Activated naive CD8-positive, alpha-beta T cell treated with anti-CD3 and anti-CD28 coated beads, Interleukin-2, amount 50 U/mL, for 24 hours (primary cell): ENCODE measurements at places on chromosomes 7 and 10.

DNA sequence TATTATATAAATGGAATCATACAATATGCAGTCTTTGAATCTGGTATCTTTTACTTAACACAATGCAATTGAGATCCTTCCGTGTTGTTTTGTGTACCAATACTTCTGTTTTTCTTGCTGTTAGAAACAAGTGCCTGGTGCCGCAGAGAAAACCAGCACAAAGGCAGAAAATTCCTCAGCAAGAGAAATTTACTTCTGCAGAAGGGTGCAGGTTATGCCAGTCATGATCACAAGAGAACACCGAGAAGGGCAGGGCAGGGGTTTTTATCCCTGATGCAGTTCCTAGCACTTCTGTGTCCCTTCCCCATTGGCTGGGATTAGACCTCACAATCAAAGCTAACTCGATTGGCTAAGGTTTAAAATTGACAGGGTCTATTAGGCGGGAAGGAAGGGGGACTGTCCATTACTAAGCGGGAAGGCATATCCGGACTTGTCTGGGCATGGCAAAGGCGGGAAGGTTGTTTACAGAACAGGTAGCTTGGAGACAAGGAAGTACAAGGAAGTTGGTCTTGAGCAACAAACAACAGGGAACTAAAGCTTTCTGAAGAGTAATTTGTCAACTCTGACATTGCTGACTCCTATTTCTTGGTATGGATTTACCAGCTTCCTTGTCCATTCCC is 2.4 kb upstream of the ZNF33B start:
- DNase-seq: no peak
- H3K4me3 ChIP-seq: no peak overlapping the region
- no peak overlapping the region for H3K27ac ChIP-seq
- H3K36me3 ChIP-seq: peaks cover 3% of the 10 kb centered on the region
- peaks cover 21% of the 10 kb centered on the region for H3K4me1 ChIP-seq

DNA sequence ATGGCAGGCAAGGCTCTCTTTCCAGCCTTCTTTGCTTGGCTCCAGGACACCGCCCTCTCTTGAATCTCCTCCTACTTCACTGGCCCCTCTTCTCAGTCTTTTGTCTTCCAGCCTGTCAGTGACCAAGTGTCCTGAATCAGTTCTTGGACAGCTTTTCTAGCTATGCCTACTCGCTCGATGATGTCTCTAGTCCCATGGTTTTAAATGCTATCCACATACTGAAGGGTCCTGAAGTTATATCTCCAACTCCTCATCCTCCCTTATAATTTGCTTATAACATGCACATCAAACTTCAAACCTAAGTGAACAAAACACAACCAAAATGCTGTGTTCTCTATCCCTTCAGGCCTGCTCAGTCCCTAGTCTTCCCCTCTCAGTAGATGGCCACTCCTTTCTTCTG is 5.0 kb upstream of the GOLGA7B start:
- no peak overlapping the region for H3K27ac ChIP-seq
- no peaks in the 10 kb centered on the region for H3K36me3 ChIP-seq
- H3K4me3 ChIP-seq: no peak overlapping the region
- H3K4me1 ChIP-seq: peaks cover 18% of the 10 kb centered on the region
- no peaks in the 10 kb centered on the region for H3K27me3 ChIP-seq

DNA sequence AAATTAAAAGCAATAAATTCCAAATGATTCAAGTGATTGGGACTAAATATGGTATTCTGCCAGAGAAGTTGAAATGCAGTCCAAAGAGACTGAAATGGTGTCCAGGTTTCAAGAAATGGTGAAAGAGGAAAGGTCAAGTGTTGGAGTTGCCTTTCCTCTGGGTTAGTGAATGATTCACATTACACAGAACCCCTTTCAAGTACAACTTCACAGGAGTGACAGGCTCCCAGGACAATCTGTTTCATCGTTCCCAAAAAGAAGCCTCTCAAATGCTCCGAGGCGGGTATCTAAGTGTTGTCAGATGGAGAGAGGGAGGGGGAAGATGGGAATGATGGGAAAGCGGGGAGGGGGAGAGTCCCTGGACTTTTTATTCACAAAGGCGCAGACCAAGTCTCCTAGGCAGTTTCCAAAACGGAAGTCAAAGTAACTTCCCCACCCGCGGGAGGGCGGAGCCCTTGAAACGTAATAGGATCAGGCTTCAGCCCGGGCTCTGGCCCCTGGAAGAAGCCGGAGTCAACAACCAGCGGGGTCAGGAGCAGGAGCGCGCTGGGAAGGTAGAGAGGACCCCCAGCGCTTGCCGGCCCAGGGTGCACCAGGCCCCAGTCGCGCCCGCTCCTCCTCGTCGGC is 754 bp downstream of the SLC25A13 start:
- no peak for DNase-seq
- H3K27me3 ChIP-seq: peaks cover 1% of the 10 kb centered on the region
- peaks cover 6% of the 10 kb centered on the region for H3K36me3 ChIP-seq
- peaks cover 51% of the 10 kb centered on the region for H3K4me1 ChIP-seq
- H3K4me3 ChIP-seq: peak overlapping the region; percentile 87

- peak overlapping the region; percentile 99 for H3K27ac ChIP-seq
- H3K27me3 ChIP-seq: no peaks in the 10 kb centered on the region
- no peak for DNase-seq
- peaks cover 21% of the 10 kb centered on the region for H3K36me3 ChIP-seq
- H3K4me3 ChIP-seq: peak overlapping the region; percentile 87
- H3K4me1 ChIP-seq: peaks cover 58% of the 10 kb centered on the region
Measured at GRCh38 chr7:148698007-148698396, 701 bp upstream of the CUL1 start.

GRCh38 chr7:44391746-44392617 is 66.6 kb upstream of the CAMK2B start:
- no peaks in the 10 kb centered on the region for H3K4me1 ChIP-seq
- H3K4me3 ChIP-seq: no peak overlapping the region
- peaks cover 20% of the 10 kb centered on the region for H3K36me3 ChIP-seq
- DNase-seq: no peak

DNA sequence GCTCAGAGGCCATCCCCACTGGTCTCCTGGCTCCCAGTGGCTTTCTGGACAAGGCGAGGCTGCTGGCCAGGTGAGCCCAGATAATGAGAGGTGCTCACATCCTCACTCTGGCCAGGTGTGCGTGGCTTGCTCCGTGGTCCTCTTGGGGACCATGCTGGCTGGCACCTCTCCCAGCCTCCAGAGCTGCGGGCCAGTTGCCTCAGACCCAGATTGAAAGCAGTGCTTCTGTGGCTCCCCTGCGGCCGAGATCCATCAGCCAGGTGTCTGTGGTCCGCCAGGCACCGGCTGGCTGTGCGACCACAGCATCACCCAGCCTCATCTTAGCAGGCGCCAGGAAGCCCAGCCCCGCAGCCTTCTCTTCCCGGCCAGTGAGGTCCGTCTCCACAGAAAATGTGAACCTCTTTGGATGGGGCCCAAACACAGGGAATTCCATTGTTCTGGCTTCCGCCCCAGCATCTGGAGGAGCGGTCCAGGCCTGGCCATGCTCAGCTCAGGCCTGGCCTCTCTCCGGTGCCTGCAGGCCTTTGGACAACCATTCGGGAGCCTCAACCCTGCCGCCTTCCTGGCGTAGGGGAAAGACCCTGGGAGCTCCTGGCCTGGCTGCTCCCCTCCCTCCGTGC is 5.2 kb upstream of the TTYH3 start:
- no peak overlapping the region for H3K4me3 ChIP-seq
- DNase-seq: no peak
- H3K27me3 ChIP-seq: peaks cover 2% of the 10 kb centered on the region
- H3K27ac ChIP-seq: no peak overlapping the region
- H3K4me1 ChIP-seq: peaks cover 5% of the 10 kb centered on the region
- H3K36me3 ChIP-seq: no peaks in the 10 kb centered on the region

- H3K27me3 ChIP-seq: no peaks in the 10 kb centered on the region
- no peak for DNase-seq
- H3K36me3 ChIP-seq: no peaks in the 10 kb centered on the region
- no peak overlapping the region for H3K27ac ChIP-seq
Measured at GRCh38 chr10:21993360-21994001, 10.0 kb downstream of the DNAJC1 start.

DNA sequence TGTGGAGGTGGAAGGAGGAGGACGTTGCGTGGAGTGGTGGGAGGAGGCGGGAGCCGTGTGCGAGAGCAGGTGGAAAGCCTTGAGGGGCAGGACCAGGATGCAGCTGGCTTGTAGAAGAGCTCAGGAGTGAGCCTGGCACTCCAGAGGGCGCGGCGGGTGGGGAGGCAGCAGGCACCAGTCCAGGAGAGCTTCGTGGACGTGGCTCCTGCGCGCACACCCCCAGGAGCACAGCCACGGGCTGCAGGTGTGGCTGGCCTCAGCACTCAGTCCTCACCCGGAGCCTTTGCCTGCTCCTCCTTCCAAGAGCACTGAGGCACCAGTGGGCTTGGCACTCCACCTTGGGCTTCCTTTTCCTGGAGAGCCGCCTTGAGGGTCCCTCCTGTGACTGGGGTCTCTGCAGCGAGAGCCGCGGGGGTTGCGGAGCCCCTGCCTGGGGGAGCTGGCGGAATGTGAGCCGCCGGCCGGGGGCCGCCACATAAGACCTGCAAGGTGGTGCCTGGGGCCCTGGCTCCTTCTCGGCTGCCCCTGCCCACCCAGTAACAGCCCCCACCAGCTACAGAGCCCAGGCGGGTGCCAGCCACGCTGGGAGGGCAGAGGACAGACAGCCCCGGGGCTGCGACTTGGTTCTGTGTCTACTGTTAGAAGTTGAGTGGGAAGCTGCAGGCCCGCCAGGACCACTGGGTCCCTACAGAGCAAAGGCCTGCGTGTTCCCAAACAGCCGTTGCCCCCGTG is 11.1 kb downstream of the MAFK start:
- no peak overlapping the region for H3K4me3 ChIP-seq
- H3K27me3 ChIP-seq: no peaks in the 10 kb centered on the region
- H3K4me1 ChIP-seq: peaks cover 2% of the 10 kb centered on the region
- no peak for DNase-seq

DNA sequence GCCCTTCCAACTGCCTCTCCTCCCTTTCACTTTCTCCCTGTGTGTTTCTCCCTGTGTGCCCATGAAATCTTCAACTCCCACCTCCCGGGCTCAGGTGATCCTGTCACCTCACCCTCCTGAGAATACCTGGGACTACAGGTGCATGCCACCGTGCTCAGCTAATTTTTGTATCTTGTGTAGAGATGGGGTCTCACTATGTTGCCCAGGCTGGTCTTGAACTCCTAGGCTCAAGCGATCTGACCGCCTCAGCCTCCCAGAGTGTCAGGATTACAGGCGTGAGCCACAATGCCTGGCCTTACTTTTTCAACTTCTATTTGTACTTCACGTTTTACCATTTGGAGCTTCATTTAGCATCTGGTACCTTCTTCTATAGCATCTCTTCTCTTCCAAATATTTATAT is 24.9 kb downstream of the ST8SIA6 start:
- H3K4me1 ChIP-seq: peaks cover 63% of the 10 kb centered on the region
- H3K36me3 ChIP-seq: no peaks in the 10 kb centered on the region
- H3K27ac ChIP-seq: no peak overlapping the region
- H3K4me3 ChIP-seq: peak overlapping the region; percentile 70
- H3K27me3 ChIP-seq: peaks cover 5% of the 10 kb centered on the region

GRCh38 chr10:68154211-68154497 is 44.9 kb downstream of the MYPN start:
- no peak overlapping the region for H3K4me3 ChIP-seq
- DNase-seq: no peak
- H3K27me3 ChIP-seq: peaks cover 5% of the 10 kb centered on the region
- H3K27ac ChIP-seq: no peak overlapping the region
- H3K4me1 ChIP-seq: no peaks in the 10 kb centered on the region

- no peak overlapping the region for H3K4me3 ChIP-seq
- H3K27me3 ChIP-seq: no peaks in the 10 kb centered on the region
- peaks cover 5% of the 10 kb centered on the region for H3K4me1 ChIP-seq
- no peaks in the 10 kb centered on the region for H3K36me3 ChIP-seq
Measured at GRCh38 chr10:77866598-77866997, 60.0 kb downstream of the DLG5 start.

DNA sequence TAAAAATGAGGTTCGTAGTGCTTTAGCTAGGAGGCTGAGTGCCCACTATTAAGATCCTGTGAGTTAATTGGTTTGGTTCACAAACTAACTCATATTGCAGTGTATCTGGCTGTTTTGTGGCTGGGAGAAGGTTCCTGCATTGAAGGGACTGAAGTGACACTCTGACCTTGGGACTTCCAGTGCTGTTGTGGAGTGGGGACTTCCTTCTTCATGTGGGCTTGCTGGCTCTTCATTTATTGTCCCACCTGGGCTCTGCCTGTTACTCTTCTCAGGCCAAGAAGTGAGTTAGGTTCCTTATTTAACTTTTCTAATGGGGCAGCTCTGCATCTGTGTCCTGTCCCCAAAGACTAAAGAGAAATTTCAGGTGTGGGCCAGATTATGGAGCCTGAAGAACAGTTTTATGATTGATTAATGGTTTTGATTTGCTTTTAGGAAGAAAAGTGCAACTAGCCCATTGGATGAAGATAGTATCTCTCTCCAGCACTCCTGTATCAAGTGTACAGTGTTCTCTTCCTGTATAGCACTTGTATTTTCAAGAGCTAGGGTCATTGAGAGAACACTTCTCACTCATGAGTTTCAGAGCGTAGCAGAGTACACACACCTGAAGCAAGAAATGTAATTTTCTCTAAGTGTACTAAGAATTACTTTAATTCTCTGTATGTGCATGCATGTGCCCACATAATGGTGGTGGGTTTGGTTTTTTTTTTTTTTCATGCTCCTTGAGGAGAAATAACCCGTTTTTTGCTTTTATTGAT is 54.8 kb downstream of the AUTS2 start:
- no peaks in the 10 kb centered on the region for H3K36me3 ChIP-seq
- H3K27me3 ChIP-seq: no peaks in the 10 kb centered on the region
- no peak for DNase-seq
- H3K27ac ChIP-seq: no peak overlapping the region
- no peaks in the 10 kb centered on the region for H3K4me1 ChIP-seq

- peaks cover 16% of the 10 kb centered on the region for H3K4me1 ChIP-seq
- H3K27ac ChIP-seq: peak overlapping the region; percentile 74
- no peaks in the 10 kb centered on the region for H3K36me3 ChIP-seq
- peaks cover 27% of the 10 kb centered on the region for H3K27me3 ChIP-seq
- peak; percentile 18 for DNase-seq
Measured at GRCh38 chr7:134613623-134614347, 32.9 kb upstream of the BPGM start.

DNA sequence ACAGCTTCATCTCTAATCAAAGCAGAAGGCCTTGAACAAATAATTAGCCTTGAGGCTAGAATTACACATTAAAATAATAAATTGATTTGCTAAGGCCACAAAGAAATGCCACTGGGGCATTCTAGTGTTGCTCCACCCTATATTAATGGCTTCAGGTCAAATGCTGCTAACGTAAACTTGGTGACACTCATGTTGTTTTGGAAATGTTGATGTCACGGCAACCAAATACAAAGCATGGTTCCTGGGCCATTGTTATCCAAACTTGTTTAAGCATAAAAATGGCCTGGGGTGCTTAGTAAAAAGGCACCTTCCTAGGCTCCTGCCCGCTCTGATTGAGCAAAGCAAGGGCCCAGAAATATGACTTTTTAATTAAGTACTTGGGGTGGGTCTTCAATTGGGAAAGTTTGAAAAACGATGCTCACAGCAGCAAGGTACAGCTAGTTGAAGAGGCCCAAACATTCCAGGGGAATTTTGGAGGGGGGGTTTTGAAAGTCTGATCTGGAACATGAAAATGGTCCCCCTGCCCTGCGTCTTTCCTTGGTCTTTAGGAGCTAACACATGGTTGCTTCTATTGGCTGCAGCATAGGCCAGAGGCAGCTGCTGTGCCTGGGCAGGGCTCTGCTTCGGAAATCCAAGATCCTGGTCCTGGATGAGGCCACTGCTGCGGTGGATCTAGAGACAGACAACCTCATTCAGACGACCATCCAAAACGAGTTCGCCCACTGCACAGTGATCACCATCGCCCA is 67.8 kb downstream of the ABCC2 start:
- H3K4me1 ChIP-seq: peaks cover 4% of the 10 kb centered on the region
- no peak overlapping the region for H3K27ac ChIP-seq
- no peak for DNase-seq
- peaks cover 2% of the 10 kb centered on the region for H3K27me3 ChIP-seq

GRCh38 chr10:5776881-5777197 is 36.4 kb downstream of the GDI2 start:
- H3K27ac ChIP-seq: peak overlapping the region; percentile 64
- no peak for DNase-seq
- no peak overlapping the region for H3K4me3 ChIP-seq
- H3K27me3 ChIP-seq: no peaks in the 10 kb centered on the region
